ENCODE measurements at places on chromosomes 16 and 17.

DNA sequence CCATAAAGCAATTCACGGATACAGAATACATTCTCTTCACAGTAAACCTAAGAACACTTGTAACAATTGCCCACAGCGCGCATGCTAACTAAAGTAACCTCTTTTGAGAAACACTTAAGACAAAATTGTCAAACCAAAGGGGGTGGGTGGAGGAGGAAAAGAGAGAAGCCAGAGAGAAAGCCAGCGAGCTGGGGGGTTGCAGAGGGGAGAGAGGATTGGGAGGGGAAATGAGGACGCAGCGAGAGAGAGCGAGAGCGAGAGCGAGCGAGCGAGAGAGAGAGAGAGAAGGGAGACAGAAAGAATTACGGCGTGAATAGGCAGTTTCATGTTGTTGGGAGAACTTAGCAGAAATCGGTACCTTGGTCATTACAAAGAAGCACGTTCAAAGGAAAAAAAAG lies 1.6 kb upstream of the HOXB7 start:
- no peak for DNase-seq

GRCh38 chr17:12445331-12445730 lies 220.4 kb upstream of the MYOCD start:
- DNase-seq: no peak

- peak; percentile 23 for DNase-seq
Measured at GRCh38 chr16:47848421-47849109, 307.2 kb downstream of the ABCC12 start.

DNA sequence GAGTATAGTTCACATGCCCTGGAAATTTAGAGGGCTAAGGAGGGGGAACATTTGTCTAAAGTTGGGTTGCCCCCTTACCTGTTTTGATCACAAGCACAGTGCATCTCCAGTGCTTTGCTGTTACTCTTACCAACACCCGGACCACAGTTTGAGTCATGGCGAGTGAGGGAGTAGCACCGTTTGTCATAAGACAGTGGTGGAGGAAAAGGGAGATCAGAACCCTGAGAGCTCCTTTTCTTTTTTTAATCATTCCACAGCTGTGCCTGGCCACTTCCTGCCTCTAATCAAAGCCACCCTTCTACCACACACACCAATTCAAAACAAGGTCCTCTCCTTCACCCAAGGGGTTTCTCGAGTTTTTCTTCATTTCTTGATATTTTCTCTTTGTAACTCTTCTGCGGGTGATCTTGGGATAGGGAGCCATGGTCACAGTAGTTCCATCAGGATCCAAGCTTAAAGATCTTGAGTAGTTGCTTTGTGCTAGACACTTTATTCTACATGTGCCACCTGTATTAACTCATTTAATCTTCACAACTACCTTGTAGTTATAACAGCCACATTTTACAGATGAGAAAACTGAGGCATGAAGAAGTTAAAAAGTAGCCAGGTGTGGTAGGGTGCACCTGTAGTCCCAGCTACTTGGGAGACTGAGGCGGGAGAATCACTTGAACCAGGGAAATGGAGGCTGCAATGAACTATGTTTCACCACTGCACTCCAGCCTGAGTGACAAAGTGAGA lies 5.0 kb upstream of the MYL4 start:
- no peak for DNase-seq

GRCh38 chr16:17233318-17234002 lies 237.3 kb downstream of the XYLT1 start:
- DNase-seq: no peak
